Ureter (tissue), 1 donor: ENCODE measurements at places on chromosomes 5 and 9. TPM values are rescaled to one million over a fixed set of nuclear protein-coding genes. Genes with fewer than 3 reads are reported as not detected.

GRCh38 chr5:115033861-115034260 lies 135.8 kb downstream of the TRIM36 start:
- DNase-seq = no peak

GRCh38 chr5:95471942-95472341 lies 80.8 kb downstream of the FAM81B start:
- no peak for DNase-seq

GRCh38 chr5:175922192-175922885 lies 45.8 kb downstream of the THOC3 start:
- no peak for DNase-seq

DNA sequence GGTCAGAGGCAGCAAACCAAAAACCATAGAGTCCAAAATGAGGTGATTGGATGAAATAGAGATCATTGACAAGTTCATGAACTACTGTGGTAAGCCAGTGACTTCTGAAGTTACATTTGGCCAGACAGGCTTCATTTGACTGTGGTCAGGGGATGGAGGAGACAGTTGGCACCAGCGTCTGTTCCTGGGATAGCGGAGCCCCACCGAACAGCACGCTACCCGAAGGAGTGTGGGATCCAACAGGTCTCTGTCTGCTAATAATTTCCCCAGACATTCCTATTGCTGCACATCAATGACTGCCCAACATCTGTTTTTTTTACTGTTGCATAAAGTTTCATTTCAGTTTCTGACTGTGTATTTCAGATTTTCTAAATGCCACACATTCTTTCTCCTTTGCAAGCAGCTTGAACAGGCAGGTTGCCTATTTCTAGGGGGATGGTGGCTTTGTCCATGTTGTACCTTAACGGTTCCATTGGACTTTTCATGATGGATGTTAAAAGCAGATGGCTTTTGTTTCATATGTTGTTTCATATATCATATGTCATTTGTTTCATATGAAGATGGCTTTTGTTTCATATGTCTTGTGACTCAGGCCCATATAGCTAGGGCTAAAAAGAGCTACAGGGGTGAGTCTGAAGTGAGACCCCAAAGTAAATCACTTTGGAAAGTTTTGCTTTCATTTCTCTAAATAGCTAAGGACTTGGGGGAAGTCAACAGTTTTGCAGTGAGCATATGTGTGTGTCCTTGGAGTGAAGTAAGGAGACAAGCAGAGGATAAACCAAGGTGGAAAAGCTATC lies 180.8 kb downstream of the GOLPH3 start:
- no peak for DNase-seq

- no peak for DNase-seq
These were observed 83.7 kb downstream of the LNPEP start for GRCh38 chr5:97019435-97020117.

DNA sequence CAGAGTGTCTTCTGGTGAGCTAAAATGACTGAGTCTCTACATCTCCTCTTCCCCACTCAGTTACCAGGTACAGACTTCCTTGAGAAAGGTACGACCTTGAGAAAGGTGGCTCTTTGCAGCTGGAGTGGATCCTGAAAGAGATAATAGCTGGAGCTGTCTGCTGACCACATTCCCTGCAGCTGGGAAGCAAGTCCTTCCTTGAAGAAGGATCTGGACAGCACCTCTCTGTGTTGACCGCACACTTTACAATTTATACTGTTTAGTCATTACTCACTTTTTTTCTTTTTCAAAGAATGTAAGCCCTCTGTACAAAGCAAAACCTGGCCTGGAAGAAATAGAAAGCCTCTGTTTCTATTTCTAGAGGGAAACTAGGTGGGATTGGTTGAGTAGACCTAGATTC lies 148.8 kb downstream of the MACIR start:
- DNase-seq = no peak

GRCh38 chr5:124234770-124235562 lies 511.5 kb downstream of the ZNF608 start:
- no peak for DNase-seq

DNA sequence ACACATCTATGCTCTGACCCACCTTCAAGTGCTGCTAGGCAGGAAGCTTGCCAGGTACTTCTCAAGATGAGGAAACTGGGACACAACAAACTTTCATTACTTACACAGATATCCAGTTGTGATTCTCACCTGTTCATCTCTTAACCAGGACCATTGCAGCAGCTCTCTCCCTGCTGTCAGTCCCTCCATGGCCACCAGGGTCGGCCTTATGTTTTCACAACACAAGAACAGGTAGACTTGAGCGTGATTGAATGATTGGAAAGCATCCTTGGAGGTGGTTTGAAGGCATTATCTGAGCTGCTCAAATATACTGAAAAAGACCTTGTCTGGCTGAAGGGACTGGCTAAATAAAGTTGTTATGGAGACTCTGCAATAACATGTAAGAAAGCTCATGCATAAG lies 94.4 kb downstream of the MTREX start:
- DNase-seq = no peak

DNA sequence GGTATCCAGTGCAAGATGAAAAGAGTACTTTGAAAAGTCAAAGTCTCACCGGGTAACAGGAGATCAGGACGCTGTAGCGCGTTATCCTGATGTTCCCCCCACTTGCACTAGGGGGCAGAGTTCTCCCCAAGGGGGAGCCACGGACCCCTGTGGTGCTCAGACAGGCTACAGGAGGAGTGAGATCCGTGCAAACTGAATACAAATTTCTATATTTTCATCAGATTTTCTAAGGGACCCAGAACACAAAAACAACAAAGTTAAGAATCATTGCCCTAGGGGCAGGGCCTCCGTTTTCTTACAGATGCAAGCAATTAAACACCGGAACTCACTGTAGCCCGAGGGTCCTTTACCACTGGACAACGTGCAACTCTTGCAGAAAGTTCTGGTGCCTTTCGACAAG lies 2.0 kb downstream of the MYO10 start:
- DNase-seq = peak; percentile 46

DNA sequence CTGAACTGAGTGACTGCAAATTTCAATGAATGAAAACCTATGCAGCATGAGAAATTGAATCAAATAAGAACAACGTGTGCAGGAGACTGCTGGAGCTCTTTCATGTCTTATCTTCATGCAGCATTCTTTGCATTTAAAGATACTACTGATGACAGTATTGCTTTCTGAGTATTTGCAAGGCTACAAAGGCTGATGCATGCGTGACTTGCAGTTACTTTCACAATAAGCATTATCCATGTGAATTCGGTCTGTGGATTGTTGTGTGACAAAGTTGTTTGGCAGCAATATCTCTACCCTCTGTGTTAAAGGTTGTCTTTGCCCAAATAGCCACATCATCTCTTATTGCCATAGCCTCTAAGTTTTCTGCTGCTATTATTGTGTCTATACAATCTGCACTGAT lies 102.1 kb upstream of the FBXL17 start:
- DNase-seq = no peak

GRCh38 chr5:179974946-179975712 lies 67.4 kb upstream of the TBC1D9B start:
- DNase-seq = no peak

DNA sequence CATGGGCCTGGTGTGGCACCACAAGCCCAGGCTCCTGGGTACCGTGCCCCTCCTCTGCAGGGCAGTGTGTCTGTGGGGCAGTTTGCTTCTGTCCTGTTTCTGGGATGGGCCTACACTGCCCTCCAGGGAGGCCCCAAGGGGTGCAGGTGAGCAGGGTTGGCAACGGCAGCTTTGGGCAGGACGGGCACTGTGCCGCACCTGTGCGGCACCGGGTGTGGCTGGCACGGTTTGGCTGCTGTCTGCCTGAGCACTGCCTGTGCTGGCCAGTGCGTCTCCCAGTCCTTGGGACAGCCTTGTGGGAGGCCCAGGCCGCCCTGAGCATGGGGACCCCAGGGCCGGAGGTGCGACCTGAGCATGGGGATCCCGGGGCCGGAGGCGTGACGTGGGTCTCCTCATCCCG lies 37.2 kb downstream of the RXRA start:
- no peak for DNase-seq

DNA sequence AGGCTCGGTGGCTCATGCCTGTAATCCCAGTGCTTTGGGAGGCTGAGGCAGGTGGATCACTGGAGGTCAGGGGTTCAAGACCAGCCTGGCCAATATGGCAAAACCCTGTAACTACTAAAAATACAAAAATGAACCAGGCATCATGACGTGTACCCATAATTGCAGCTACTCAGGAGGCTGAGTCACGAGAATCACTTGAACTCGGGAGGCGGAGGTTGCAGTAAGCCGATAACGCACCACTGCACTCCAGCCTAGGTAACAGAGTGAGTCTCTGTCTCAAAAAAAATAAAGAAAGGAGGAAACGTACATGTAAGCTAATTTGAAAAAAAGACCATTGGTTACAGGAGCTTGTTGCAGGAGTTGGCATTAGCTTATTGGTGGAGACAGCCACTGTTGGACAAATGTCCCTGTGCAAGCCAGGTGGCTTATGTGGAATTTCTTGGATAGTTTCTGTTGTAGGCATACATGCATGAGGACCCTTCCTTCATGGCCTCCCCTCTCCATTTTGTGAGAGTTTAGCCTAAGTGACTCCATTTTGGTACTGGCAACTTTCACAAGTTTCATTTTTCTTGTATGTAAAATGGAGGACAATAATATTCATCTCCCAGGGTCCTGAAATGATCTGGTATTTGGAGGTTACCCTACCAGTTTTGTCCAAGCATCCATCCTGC lies 16.8 kb upstream of the RAB14 start:
- DNase-seq = no peak

DNA sequence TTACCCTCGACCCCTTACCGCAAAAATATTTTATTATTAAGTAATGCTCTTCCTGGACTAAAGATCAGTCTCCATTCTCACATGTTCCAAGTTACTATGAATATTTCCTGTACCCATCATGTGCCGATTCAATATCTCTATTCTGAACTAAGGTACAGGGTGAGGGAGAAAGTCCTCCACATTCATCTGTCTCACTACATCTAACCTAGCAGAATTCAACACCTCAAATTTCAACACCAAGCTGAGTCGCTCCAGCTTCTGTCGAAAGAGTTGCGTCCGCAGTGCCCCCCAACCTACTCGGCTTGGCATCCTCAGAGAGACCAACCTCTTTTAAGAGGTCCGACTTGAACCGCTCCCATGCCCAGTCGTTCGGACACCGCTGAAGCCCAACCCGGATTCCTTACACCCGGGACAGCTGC lies 1.0 kb downstream of the CERT1 start:
- DNase-seq = peak; percentile 55

GRCh38 chr5:37575541-37576489 lies 196.7 kb downstream of the WDR70 start:
- DNase-seq = no peak

DNA sequence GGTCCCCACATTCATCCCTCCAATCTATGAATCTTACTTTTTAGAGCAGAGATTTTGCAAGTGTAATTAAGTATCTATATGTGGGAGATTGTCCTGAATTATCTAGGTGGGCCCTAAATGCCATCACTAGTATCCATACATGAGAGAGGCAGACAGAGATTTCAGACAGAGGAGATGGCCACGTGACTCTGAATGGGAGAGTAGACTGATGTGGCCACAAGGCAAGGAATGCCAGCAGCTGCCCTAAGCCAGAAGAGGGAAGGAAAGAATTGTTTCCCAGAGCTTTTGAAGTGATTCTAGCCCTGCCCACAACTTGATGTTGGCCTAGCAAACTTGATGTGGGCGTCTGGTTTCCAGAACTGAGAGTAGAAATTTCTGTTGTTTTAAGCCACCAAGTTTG lies 90.1 kb upstream of the PCAT7 start:
- DNase-seq = no peak

DNA sequence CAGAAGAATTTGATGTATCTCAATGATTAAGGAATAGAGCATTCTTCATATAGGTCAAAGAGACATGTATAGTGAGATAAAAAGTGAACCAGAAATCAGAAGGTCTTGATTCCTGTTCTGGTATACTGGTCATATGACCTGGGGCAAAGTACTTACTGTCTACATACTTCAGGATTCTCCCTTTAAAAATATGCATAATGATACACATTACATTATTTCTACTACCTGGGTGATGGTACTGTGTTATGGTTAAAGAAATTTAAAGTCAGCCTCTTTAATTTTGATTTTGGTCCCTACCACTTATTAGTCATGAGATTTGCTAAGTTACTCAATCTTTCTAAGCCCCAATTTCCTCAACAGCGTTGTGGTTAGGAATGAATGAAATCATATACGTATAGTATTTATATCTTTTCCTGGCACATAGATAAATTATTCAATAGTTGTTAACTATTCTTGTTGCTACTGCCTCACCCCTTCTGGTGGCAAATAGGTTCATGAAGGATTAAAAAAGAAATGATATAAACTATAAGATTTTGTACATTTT lies 984.1 kb downstream of the TLE4 start:
- DNase-seq = no peak

- no peak for DNase-seq
These were observed 7.2 kb downstream of the GAPT start for GRCh38 chr5:58498340-58498942.

- DNase-seq = no peak
These were observed 376.9 kb downstream of the DTWD2 start for GRCh38 chr5:118611332-118611945.

GRCh38 chr5:24712047-24712446 lies 67.3 kb upstream of the CDH10 start:
- DNase-seq = no peak

DNA sequence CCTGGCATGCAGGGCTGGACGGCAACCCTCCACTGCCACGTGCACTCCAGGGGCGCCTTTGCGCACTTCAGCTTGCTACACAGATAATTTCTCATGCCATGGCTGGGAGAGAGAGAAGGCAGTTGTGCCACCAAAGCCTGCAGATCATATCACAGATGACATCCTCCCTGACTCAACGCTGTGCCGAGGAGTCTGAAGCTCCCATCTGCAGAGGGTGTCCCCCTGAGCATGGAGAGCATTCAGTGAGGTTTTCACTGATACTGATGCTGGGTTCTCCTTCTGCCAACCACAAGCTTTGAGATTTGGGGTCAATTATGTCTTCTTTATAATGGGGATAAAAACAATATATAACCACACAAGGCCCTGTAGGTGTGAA lies 607.4 kb upstream of the ADAMTS16 start:
- DNase-seq = no peak

DNA sequence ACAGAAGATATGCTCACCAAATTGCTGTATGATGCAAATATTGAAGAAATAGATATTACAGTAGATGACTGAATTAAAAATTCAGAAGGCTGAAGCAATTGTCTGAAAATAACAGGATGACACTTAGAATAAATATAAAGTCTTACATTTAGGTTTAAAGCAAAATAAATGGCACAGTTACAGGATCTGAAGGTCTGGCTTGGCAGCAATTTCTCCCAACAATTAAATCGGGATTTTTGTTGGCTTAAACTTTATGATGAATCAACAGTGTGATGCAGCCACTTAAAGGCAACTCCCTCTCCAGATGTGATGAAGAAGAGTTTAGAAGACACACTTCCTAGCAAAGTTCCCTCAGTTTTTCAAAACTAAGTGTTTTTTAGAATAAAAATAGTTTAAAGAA lies 80.5 kb downstream of the NREP start:
- no peak for DNase-seq

The CENPH gene
- 4.5 TPM for total RNA-seq

The CCNI2 gene
- total RNA-seq = 5.8 TPM

The BTNL8 gene
- not detected for total RNA-seq

The GABRA6 gene
- total RNA-seq = not detected

The OR1N2 gene
- not detected for total RNA-seq

The ZNF367 gene
- total RNA-seq = 1.8 TPM

The PELO gene
- 44.7 TPM for total RNA-seq

The PCDHB14 gene
- total RNA-seq = 6.8 TPM
